Foreskin fibroblast (primary cell): ENCODE measurements at places on chromosomes 2 and 18.

DNA sequence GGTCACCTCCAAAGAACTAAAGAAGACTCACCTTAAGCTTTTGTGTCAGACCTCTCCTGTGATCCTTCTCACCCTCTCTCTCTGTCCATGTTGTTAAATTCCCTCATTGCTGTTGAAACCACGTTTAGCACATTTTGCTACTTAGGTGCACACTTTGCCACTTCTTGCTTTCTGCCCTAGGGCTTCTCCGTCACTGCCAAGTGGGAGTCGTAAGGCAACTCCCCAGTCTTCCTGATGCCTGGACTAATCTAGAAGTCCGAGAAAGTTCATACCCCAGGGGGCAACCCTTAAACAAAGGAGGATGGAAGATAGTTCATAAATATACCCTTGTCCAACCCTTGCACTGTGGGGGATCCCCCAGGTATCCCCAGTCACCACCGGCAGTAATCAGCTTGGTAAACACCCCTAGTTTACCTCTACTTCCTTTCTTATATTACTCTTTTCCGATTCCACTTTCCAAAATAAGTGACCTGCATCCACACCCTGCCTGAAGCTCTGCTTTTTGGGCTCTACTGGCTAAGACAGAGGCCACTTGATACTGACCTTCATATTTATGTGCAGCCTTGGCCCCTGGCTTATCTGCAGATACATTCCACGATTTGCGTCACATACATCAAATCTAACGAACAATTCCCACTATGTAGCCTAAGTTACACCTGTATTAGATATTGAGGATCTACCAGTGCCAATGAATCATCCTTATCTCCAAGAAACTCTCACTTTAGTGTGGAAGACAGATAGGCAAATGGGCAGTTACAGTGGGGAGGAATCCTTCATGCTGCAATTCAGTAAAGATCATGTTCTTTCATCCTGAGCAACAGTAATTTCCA, 776.2 kb downstream of the RNF144A start:
- no peak for DNase-seq

DNA sequence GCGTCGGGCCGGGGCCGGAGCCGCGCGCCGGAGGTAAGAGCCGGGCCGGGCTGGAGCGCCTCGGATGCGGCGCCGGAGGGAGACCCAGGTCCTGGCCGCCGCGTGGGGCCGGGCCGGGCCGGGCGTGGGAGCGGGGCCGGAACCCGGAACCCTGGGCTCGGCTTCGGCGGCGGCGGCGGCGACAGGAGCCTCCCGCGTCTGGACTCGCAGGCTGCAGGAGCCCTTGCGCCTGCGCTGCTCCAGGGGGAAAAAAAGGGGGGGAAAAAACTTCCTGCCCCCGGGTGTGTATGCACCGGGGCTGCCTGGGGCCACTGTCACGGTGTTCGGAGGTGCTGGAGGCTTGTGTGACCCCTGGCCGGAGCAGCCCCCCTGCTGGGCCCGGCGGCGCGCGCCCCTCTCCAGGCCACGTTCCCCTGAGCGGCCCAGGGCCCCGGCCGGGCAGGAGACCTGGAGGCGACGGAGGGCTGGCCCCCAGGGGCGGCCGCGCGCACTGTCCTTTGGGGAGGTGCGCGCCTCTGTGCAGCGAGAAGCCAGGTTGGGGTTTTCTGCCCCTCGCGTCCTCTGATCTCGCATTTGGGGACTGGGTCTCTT, 864 bp downstream of the KLHL29 start:
- DNase-seq = no peak

- DNase-seq = no peak
These were observed 56.6 kb upstream of the ALPP start for GRCh38 chr2:232321817-232322559.

DNA sequence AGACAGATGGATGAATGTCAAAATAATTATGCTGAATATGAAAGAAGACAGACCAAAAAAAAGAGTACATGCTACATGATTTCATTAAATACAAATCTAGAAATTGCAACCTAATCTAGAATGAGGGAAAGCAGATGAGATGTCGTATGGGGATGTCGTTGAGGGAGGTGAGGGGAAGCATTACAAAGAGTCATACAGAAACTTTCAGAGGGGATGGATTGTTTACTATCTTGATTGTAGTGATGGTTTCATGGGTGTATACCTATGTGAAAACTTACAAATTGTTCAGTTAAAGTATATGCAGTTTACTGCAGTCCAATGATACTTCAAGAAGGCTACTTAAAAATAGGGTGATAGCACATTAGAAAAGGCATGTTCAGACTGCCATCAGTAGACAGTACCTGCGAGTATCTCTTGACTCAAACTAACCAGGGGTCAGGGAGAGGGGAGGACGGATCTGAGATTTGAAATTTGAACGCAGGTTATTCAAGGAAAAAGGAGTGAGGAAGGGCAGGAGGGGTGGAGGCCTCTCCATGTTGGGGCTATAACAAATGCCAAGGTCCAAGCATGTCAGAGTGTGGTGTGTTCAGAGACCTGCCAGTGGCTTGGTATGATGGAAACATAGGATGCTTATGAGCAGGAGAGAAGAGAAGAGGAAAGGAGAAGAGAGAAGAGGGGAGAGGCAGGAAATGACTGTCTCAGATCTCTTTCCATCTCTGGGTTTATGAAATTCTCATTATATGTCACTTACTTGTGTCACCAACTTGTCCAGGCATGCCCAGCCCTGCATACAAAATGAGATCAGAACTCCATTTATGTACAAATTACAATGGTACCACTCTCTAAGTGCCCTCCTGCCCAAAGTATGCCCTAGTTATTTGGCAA, 257.3 kb upstream of the CXCR4 start:
- no peak for DNase-seq

DNA sequence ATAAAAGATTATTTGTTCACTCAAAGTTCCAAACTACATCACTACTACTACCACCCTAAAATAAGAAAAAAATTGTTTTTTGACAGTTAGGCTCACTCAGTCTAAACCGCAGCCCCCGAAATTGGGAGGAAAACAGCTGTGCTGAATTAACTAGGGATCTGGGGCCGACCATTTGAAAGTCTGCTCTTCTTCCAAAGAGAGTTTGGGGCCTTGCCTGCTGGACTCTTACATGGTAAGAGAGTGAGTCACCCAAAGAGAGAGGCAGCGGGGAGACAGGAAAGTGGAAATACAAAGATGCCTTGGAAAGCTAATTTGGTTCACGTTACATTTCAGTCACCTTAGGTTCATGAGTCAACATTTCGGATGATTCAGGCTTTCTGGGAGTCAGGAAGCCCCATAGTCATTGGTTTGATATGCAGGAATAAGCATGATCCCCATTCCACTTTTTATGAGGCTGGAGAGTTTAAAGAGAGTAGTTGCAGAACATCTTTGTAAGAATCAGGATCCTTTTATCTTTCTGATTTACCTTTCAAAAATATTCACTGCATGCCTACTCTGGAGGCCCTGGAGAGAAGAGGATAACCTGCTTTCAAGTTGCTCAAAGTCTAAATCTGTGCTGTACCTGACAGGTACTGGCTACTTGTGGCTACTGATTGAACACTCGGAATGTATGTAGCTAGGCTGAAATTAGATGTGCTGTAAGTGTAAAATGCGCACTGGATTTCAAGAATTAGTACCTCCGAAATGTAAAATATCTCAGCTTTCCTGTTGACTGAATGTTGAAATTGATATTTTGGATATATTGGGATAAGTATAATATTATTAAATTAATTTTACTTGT, 995 bp upstream of the RTN4 start:
- DNase-seq = peak; percentile 99

- DNase-seq = no peak
These were observed 385.7 kb downstream of the HRH4 start for GRCh38 chr18:24846138-24846537.

- DNase-seq = no peak
These were observed 32.0 kb upstream of the ARL5A start for GRCh38 chr2:151860210-151860609.

GRCh38 chr2:1863386-1863785, 119.1 kb upstream of the PXDN start:
- no peak for DNase-seq

GRCh38 chr2:64770781-64771334, 117.1 kb upstream of the SERTAD2 start:
- DNase-seq = peak; percentile 97

DNA sequence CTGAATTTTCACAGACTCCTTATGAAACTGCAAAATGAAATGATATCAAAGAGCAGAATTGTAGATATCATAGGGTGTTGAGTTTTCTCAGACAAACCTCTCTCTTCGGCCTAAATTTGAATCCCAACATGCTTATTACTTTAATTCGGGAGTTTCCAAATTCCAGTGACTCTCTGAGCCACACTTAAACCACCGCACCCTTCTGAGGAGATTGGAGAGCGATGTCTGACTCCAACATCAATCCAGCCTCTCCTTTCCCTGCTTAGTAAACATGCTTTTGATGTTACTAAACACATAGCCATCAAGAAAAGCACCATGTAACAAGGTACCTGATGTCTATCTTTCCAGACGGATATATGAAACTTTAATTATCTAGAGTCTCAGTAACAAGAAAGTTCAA, 103.1 kb upstream of the ARHGAP28 start:
- no peak for DNase-seq

DNA sequence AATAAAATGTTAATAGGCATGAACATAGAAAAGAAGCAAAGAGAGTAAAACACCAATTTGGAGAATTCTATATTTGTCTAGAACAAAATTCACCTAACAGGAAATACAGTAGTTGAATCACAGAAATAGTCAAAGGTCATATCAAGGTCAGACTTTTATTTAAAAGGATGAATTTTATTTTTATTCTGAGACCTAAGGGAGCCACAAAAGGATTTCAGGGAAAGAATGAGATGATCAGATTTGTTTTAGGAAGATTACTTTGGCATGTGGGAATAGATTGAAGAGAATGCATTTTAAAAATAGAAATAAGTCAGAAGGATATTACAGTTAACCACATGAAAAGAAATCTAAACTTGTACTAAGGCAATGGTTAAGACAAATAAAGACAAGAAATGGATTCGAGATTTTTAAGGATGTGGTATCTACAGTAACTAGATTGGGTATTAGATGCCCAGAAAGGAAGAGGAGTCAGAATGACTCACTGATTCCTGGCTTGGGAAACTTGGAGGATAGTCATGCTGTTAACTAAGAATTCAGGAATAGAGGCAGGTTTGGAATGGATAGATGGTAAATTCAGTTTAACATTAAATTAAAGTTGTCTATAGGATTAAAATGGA, 56.0 kb downstream of the METTL4 start:
- peak; percentile 88 for DNase-seq

GRCh38 chr2:54872780-54873179, 149.3 kb downstream of the EML6 start:
- DNase-seq = no peak

GRCh38 chr2:179938026-179938425, 69.1 kb downstream of the CWC22 start:
- DNase-seq = no peak

DNA sequence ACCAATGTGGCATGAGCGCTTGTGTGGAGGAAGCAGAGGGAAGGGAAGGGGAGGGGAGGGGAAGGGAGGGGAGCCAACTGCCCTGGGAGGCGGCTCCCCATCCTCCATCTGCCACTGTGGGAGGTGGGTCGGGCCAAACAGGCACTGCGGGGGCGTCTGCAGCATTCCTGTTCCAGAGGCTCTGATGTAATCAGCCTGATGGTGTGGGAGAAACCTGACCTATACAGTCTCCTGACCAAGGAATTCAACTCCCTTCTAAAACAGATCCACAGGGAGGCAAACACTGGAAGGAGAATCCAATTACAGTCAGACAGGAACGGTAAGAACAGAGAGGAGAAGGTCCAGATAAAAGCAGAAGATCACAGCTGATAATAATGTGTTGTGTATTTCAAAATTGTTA, 88.8 kb downstream of the CD8B2 start:
- DNase-seq = peak; percentile 6

DNA sequence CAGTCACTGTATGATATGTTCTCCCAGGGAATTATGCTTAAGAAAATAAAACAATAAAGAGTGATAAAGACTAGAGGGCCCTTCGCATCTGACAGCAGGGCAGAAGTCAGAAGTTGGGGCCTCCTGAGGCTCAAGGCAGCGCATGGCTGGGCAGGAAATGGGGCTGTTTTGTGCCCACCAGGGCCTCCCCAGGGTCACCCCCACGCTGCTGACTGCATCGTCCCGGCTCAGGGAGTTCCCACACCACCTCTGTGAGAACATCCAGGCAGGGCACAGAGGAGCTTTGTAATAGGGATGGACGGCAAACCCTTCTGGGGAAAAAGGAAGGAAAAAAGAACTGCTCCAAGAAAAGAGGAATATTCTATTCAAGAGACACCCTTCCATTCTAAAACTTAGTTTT, 41.2 kb downstream of the PAX3 start:
- DNase-seq = no peak

GRCh38 chr2:174635015-174635593, 37.5 kb upstream of the WIPF1 start:
- DNase-seq = peak; percentile 15

- DNase-seq = no peak
These were observed 85.2 kb downstream of the SKA1 start for GRCh38 chr18:50460062-50460461.

DNA sequence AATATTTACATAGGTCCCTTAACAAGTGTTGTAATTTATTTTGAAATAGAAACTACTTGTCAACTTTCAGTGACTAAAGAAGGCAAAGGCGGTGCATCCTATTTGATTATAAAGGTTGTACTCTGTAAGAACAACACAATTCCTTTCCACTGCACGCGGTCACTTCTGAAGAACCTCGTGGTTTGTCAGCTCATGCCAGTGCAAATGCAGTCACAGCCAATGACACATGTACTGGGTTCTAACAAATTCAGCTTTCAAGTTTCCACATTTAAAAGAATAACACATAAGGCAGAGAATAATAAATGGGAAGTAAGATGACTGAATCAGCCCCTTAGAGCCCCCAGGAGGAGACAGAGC, 39.7 kb downstream of the CYB5A start:
- peak; percentile 63 for DNase-seq

DNA sequence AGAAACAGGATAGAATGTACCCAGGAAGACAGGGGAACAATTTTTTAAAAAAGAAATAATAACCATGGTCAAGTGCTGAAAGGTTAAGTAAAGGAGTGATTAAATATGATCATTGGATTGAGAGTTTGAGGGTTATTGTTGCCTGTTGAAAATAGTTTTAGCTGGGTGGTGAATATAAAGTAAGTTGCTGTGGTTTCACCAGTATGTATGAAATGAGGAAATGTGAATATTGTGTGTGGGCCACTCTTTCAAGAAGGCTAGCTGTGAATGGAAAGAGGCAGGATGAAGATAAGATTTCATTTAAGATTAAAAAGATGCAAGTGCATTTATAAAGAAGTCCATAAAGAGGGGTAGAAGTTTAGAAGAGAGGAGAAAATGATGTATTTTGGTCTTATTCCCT, 53.8 kb downstream of the GULP1 start:
- no peak for DNase-seq

- peak; percentile 26 for DNase-seq
These were observed at the start of gene SLC4A3 for GRCh38 chr2:219627103-219628100. TSS of gene SLC4A3 (plus strand) at chr2:219627630. CDS start at chr2:219627993, 363 bp downstream.

DNA sequence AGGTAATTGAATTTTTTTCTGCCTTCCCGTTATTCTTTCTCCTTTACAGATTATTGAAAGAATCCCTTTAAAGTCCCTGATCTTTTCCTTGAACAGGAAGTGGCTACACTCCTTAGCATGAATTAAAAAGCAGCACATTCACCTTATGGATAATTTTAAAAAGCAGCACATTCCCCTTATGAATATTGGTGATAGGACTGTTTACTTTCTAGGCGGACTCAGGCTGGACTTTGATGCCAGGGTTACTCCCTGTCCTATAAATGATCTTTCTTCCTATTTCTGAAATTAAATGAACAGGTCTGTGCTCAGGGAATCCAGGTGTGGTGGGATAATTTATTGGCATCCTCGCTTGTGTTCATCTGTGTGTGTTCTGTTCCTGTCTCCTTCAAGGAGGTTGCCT, 226.0 kb downstream of the DCDC2C start:
- no peak for DNase-seq

GRCh38 chr18:6859676-6860422, 130.3 kb downstream of the ARHGAP28 start:
- DNase-seq = no peak
